Activated CD8-positive, alpha-beta T cell treated with anti-CD3 and anti-CD28 coated beads for 36 hours (primary cell): ENCODE measurements at places on chromosomes 4 and X.

- DNase-seq, result no peak
Observed at GRCh38 chr4:108350332-108350731, 181.6 kb upstream of the LEF1 start.

- no peak for DNase-seq
Observed at GRCh38 chrX:24169211-24169610, 19.7 kb downstream of the ZFX start.

DNA sequence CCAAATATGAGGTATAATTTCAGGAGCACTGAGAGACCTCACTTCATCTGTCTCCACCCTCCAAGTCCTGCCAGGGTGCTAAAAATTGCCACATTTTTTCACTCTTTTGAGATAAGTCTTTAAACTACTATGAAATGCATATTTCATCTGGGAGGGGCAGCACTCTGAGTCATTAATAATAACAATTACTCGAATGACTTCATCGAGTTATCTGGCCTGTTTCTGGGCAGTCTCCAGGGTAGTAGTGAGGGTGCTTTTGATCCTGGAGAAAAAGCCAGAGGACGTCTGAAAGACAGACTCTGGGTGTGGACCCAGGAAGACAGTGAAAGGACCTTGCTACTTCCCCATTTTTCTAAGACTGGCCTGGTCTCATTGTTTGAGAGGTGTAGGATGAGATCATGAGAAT is 42.3 kb upstream of the SRD5A3 start:
- DNase-seq, result no peak

GRCh38 chr4:153579872-153580271 is 104.2 kb upstream of the TLR2 start:
- DNase-seq, result no peak

- no peak for DNase-seq
Observed at GRCh38 chr4:8050555-8051206, 107.9 kb downstream of the ABLIM2 start.

DNA sequence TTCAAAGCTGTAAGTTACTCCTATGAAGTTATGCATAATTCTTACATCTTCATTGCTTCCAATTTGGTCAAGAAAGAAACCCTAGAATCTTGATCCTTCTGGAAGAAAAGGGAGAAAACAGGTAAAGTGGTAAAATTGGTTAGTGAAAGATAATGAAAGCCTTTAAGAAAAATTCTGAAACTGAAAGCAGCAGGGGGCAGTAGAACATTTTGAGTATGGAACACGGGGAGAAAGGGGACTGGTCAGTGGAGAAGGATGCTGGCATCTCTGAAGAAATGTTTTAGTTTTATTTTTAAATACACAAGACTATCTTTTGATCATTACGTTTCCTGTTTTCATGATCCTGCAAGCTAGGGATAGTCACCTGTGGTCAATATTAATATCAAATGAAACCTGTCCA is 54.3 kb downstream of the SLIT2 start:
- DNase-seq, result no peak

DNA sequence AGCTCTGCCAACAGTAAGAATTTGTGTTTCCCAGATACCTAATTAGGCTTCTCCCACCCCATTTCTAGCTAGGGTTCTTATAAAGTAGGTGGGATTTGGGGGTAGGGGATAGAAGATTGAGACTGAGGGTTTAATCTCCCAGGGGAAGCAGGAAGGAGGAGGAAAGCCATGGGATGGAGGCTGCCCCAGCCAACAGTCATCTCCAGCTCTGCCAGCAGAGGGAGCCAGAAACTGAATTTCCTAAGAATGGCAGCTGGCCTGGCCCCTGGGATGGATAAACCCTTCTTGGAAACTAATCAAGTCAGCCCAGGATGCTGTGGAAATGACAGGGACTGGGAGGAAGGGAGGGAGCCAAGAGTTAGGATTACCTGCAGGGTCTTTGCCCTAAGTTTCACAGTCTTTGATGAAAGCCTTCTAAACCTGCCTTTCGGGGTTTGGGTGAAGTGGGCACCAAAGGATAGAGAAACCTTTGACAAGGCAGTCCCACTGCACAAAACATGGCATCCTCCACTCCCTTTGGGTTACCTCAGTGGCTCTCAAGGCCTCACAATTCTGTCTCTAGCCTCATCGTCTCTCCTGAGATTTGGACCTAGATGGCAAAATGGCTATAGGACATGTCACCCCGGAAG is 6.7 kb upstream of the ERCC6L start:
- DNase-seq, result peak; percentile 50

DNA sequence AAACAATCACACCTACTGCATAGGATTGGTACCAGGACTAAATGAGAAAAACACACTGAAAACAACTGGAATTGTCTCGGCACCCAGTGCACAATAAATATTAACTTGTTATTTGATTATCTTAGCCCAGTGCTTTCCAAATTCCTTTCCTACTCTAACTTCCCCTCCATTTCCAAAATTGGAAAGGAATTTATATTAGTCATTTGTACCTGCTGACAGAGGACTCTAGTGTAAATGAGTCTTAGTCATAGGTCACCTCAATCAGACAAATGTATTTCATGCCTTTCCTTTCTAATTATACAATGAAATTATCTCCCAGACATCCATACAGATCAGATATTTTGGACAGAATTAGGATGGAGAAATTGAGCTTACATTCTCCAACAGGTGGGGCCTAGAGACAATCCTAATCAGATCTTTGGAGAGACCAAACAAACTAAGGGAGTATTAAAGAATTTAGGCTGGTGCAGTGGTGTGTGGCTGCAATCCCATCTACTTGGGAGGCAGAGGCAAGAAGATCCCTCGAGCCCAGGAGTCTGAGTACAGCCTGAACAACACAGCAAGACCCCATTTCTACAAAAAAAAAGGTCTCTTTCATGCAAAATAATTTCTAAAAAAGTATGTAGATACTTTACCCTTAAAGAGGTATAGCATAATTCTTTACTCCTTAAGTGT is 10.1 kb downstream of the SH3D19 start:
- DNase-seq, result no peak

DNA sequence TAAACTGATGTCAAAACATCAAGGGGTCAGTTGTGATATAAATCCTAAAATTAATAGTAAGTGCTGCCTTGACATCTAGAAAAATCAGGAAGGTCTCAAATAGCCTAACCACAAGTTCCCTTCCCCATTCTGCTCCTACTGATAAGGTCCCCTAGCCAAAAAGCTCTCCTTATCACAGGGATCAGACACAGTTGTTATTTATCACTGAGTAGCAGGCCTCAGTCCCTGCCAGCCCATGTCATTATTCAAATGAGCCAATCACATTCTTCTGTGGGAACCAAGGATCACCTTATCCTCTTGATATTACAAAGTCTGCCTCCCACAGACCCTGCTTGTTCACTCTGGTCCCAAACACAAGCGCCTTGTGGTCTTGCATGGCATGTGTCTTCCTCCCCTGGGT is 23.3 kb upstream of the TMEM255A start:
- DNase-seq, result no peak

GRCh38 chrX:118272242-118272641 is 73.7 kb upstream of the WDR44 start:
- no peak for DNase-seq

- DNase-seq, result no peak
Observed at GRCh38 chr4:60033826-60034225, 1166.3 kb upstream of the ADGRL3 start.

GRCh38 chrX:145002771-145003170 is 244.5 kb upstream of the SPANXN1 start:
- DNase-seq, result no peak

DNA sequence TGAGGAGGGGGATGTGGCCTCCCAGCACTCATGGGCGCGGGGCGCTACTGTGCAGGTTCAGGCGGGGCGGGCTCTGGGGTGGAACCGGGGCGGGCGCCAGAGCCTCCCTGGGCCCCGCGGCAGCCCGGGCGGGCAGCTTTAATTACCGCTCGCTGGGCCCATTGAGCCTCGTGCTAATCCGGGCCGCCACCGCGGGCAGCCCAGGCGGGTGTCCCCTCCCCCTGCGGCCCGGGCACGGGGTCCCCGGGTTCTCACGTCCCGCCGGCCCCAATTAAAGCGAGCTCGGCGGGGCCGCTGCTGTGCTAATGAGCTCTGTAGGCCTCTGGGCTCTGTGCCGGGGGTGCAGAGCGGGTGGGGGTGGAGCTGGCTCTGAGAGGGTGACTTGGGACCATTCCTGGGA is 22.8 kb upstream of the FGFR3 start:
- no peak for DNase-seq

DNA sequence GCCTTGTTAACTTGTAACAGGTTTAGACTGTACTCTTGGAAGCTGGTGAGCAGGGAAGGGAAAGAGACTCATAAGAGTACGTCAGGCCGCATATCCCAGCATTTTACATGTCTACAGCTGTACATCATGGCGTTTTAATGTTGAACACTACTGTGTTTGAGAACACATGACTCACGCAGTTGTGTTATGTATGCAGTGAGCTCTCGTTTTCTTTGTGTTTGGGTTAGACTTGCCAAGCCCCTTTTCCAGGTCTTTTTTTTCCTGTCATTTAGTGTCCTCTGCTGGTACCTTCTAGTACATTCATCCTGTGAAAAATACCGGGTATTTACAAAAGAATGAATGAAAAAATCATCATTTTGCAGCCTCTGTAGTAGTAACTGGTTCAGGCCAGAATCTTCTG is 35.3 kb downstream of the SMS start:
- no peak for DNase-seq

DNA sequence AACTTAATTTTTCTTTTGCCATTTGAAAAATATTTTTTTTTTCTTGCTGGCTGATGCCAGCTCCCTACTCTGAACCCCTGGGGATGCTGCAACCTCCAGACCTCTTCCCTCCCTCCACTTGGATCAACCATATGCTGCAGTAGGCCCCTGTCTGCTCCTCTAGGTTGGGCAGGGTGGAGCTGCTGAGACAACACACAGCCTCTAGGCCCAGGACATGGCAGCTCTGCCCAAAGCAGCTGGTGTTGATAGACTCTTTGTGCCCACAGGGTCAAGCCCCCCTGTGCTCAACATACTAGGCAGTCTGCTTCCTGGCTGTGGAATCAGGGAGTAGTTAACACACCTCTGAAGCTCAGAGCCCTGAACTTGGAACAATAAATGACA is 19.9 kb upstream of the CLNK start:
- DNase-seq, result no peak

- no peak for DNase-seq
Observed at GRCh38 chr4:162659716-162660115, 495.9 kb upstream of the FSTL5 start.

DNA sequence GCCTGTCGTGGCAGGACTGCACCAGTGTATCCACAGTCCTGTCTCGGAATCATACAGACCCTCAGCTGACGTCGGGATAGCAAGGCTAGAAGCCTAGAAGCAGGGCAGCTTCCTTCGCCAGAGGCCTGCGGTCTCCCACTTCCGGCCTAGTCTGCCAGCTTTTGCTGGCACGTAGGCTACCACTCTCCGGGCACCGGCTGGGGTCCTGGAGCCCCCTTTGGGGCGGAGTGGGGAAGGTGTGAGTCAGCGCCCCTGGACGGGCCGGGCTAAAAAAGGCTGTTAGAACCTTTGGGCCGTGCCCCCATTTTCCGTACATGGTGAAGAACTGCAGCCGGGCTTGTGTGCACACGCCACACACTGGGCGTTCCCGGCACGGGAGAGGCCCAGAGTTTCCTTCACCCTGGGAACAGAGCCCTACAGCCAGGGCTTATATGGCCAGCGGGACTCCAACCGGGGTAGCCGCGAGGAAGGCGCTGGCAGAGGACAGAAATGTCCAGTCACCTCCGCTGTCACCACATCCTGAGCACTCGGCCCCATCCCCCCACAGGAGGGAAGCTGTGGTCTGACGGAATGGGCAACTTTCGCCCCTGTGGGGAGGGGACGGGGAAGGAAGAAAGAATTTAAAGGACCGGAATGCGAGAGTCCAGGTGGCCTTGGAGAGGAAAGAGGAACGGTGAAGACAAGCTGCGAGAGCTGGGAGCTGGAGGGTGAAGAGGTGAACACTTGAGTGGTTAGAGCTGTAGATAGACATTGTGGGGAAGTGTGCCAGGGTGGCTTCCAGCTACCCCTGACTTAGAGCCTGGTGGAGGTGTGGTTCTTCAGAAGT is 4.6 kb downstream of the MAGIX start:
- peak; percentile 80 for DNase-seq

DNA sequence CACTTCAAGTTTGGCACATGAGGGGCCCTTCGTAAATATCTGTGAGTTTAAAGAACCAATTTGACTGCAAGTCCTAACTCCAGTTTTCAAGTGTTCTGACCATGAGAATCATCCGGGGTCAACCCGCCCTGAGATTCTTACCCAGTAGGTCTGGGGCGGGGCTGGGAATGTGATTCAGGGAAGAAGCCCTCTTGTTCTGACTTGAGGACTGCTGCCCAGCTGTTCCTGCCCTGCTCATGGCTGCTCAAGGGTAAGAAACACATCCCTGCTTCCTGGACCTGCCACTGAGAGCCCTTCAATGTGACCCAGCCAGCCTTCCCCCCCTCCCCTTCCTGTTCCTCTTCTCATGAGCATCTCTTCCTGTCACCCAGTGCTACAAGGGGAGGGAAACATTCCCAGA is 92.7 kb upstream of the PGRMC2 start:
- DNase-seq, result no peak
